ENCODE measurements at places on chromosomes 1 and 21.

DNA sequence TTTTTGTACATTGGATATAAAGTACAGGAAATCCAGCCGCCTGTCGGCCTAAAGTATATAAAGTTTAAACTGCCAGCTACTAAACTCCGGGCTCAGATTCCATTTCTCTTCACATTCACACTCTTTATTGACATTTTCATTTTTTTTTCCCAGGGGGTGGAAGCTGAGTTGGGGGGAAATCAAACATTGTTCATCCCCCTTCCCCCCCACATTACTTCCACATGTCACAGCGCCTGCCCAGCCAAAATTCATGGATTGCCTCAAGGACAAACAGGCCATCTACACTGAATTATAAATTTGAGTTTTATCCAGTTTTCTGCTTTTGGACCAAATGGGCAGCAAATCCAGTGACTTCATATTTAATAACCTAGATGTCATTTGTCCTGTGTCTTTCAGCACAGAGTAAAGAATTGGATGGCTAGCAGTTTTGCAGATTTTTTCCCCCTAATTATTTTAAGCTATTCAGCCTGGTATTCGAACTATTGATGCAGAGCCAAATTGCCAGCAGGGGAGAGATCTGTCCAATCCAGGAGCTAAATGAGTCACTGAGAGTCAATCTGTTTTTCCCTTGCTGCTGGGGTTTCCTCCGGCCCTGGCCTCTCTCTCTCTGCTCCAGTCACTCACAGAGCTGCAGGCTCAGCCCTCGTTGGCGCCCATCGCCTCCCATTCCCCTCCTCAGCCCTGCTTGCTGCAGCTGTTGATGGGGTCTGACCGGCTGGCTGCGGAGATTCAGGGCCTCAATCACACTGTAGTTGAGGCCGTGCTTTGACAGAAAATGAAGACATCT is 98.0 kb downstream of the LMO4 start:
- no peak for DNase-seq

GRCh38 chr1:117007719-117008013 is 6.1 kb downstream of the CD101 start:
- DNase-seq, result no peak

DNA sequence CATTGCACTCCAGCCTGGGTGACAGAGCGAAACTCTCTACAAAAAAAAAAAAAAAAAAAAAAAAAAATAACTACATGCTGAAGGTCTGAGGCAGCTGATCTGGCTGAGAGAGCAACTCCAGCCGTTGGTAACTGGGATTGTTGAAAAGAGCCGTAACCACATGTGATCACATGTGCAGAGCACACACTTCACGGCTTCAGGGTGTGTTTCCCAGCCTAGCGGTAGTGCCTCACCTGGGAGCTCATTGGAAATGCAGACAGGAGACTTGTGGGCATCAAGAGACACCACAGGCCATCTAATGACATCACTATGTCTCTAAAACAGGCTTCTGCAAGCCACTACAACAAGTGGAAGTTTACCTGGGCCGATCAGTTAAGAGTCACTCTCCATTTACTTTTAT is 11.8 kb upstream of the OTUD7B start:
- no peak for DNase-seq

GRCh38 chr1:56052041-56052440 is 527.3 kb downstream of the PLPP3 start:
- DNase-seq, result no peak

DNA sequence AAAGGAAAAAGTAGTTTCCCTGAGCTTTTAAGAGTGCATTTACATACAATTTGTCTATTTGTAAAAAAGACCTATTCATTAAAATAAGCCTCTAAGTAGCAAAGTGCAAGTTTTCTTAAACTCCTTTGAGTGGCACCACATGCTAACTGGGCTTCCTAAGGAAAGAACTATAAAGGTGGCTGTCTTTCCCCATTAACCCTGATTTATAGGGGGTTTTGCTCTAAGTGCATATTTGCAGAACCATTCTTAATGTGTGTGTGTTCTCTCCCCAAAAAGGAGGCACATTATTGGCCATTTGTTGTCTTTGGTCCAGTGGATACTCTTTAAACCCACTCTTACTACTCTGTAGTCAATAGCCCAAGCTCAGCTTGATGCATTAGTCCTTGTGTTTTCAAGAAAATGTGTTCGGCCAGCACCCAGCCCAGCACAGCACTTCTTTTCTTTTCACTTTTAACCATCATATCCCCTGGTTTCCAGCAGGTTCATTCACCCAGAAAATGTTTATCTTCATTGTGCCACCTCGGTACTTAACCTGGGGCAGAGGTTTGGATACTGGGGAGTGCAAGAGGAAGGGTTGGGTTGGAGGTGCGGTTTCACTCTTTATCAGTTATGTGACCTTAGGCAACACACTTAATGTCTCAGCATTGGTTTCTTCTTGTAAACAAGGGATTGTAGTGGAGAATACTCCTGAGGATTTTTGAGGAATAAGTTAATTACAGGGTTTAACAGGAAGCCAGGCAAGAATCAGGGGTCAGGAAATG is 161.9 kb upstream of the UBE2U start:
- DNase-seq, result no peak

GRCh38 chr1:147723691-147724323 is 36.6 kb downstream of the GJA5 start:
- no peak for DNase-seq

- no peak for DNase-seq
These were observed 71.1 kb downstream of the CACNA1E start for GRCh38 chr1:181554465-181554864.
